Fibroblast of lung (primary cell): ENCODE measurements at places on chromosomes 5 and 9. TPM values are rescaled to one million over a fixed set of nuclear protein-coding genes. Genes with fewer than 3 reads are reported as not detected.

GRCh38 chr9:90919883-90920282 is 118.3 kb downstream of the SYK start:
- DNase-seq: no peak

GRCh38 chr9:108476574-108476973 is 379.2 kb downstream of the ACTL7B start:
- peak; percentile 44 for DNase-seq

TRPM3 gene
- polyA plus RNA-seq: 0.05 and 0.09 TPM in 2 replicates

PCDHGB6 gene
- polyA plus RNA-seq: 2.6 and 2.8 TPM in 2 replicates
